ENCODE measurements at places on chromosomes 6 and 20. TPM values are rescaled to one million over a fixed set of nuclear protein-coding genes. Genes with fewer than 3 reads are reported as not detected.

Gene ROS1
- 0.03 TPM for total RNA-seq

Gene OOEP
- not detected for total RNA-seq

Gene STX11
- total RNA-seq, result 23.2 TPM

Gene PGC
- 0.26 TPM for total RNA-seq

Gene RAET1L
- not detected for total RNA-seq

Gene SLC17A2
- total RNA-seq, result not detected

Gene NT5E
- total RNA-seq, result 8.2 TPM

Gene SPEF1
- total RNA-seq, result not detected

Gene DCDC2
- total RNA-seq, result not detected

Gene HSPA1A
- 26.5 TPM for total RNA-seq

Gene GJA1
- 0.45 TPM for total RNA-seq

Gene LY6G6D
- not detected for total RNA-seq

Gene IP6K3
- not detected for total RNA-seq

Gene RBPJL
- total RNA-seq, result not detected

Gene RAMACL
- total RNA-seq, result not detected

Gene SLC17A9
- 60.2 TPM for total RNA-seq

Gene DYNLT1
- total RNA-seq, result 49.1 TPM

Gene RIMS4
- total RNA-seq, result 0.05 TPM

Gene CCN6
- not detected for total RNA-seq

Gene SYNDIG1
- total RNA-seq, result not detected

Gene CDS2
- 41.4 TPM for total RNA-seq

Gene SLC25A27
- total RNA-seq, result not detected

Gene TSHZ2
- 0.36 TPM for total RNA-seq

Gene ABHD16B
- total RNA-seq, result not detected

Gene EFCAB8
- 0.18 TPM for total RNA-seq

Gene BCAS1
- 0.56 TPM for total RNA-seq

Gene NOX3
- total RNA-seq, result not detected

Gene SCRT2
- total RNA-seq, result not detected

Gene TBC1D20
- 13.2 TPM for total RNA-seq

Gene ADGRF5
- total RNA-seq, result 0.13 TPM

Gene BFSP1
- total RNA-seq, result 0.13 TPM

Gene RFX6
- total RNA-seq, result not detected

Gene PPP1R14C
- total RNA-seq, result not detected

Gene GSTA2
- total RNA-seq, result not detected

Gene ZBTB12
- total RNA-seq, result 3.5 TPM

Gene GLP1R
- 0.05 TPM for total RNA-seq

Gene ZNF133
- 9.8 TPM for total RNA-seq

Gene C6orf52
- total RNA-seq, result 3.0 TPM

Gene GGT7
- total RNA-seq, result 14.1 TPM

All from GM12878 (cell line).